ENCODE measurements at places on chromosomes 5 and 9.

GRCh38 chr5:173704615-173705511, 88.4 kb upstream of the BOD1 start:
- no peak for DNase-seq

GRCh38 chr5:132485641-132486317, 4.8 kb downstream of the IRF1 start:
- peak; percentile 48 for DNase-seq

DNA sequence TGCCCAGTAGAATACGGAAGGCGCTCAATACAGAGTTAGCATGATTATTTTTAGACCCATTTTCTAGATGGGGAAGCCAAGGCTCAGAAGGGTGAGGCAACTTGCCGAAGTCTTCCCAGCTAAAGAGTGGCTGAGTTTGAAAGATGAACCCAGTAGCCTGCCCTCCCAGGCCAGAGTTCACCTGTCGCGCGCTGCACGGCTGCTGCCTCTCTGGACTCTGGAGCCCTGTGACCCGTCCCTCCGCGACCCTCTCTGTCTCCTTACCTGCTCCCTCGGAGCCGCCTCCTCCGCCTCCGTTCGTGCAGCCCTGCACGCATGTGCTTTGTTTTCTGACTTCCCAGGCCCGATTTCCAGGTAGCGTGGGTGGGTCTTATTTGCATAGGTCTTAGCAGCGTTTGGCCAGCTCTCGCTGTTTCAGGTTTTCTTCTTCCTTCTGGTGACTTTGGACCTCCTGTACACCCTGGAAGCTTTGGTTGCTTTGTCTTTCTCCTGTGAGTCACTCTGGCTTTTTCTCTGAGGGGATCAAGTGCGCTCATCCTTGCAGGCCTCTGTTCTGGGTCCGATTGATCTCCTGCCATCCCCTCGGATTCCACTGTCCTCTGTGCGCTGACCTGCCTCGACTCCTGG, at the start of gene RNF183:
Gene RNF183 (minus strand): TSS at position 585 of the 627 bp plus-strand sequence. CDS start 5,192 bp downstream, outside the sequence.
- no peak for DNase-seq

GRCh38 chr5:173016598-173017046, 33.1 kb downstream of the ATP6V0E1 start:
- DNase-seq = no peak

- no peak for DNase-seq
These were observed 44.9 kb upstream of the CDH18 start for GRCh38 chr5:20032896-20033295.

- peak; percentile 7 for DNase-seq
These were observed 25.4 kb upstream of the ZSWIM6 start for GRCh38 chr5:61306531-61307131.

GRCh38 chr5:172556971-172557461, 84.0 kb upstream of the NEURL1B start:
- DNase-seq = no peak

- DNase-seq = no peak
These were observed 375.8 kb downstream of the TAF11L14 start for GRCh38 chr5:18010053-18010452.

GRCh38 chr5:74446725-74447241, 193.7 kb downstream of the ENC1 start:
- DNase-seq = no peak

GRCh38 chr5:4017076-4017803, 421.6 kb downstream of the IRX1 start:
- DNase-seq = no peak

- no peak for DNase-seq
These were observed 3.8 kb downstream of the ARSI start for GRCh38 chr5:150298701-150299451.

DNA sequence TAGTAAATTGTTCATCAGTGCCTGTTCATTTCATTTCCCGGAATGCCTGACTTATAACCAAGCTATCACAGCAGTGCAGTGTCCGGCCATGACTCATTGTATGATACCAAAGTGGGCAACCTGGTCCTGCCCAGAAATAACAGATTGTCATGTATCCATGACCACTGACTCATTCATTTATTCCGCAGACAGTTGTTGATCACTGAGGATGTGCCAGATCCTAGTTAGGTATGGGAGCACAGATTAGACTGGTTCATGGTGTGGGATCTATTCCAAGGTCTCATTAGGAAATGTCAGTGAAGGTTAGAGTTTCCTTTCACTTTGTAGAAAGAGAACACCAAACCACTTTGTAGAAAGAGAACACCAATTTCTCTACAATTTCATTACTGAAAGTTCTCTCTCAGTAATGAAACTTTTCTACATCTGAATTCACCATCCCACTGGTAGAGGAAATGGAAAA, 8.7 kb downstream of the NREP start:
- no peak for DNase-seq

- DNase-seq = no peak
These were observed 306.6 kb upstream of the KIF2A start for GRCh38 chr5:61999371-61999770.

DNA sequence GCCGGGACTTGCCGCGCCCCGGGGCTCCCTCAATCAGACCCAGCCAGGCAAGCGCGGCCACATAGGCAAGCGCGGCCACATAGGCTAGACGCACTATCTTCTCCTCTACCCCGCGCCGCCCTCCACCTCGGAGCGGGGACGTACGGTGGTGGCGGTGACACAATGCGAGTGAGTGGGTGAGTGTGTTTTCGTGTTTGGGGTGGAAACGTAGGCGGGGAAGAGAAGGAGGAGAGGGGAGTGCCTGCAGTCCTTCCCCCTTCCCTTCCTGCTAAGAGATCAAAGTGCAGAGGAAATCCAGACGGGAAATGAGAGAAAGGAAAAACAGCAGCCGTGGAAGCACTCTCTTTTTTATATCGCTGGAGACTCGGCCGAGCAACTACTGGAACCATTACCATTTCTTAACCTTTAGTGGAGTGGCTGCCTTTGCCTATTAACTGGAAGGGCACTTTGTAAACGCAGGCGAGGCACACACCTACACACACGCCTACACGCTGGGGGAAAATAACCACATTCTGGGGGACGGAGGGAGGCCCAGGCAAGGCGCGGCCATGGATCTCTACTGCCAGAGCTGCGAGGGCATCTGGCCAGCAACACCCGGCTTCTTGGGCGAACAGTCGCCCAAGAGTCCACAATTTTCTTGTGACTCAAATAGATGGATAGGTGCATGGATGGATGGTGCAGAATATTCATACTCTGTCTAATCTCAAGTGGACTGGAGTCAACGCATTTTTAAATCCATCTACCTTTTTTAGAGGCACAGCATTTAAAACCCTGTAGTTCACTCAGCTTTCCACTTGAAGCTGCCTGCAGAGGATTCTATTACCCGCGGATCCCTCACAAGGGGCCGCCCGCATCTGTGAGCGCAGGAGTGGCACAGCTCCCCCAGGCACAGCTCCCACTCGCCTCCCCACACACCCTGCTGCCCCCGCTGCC, 2.1 kb downstream of the EDIL3 start:
- DNase-seq = no peak

DNA sequence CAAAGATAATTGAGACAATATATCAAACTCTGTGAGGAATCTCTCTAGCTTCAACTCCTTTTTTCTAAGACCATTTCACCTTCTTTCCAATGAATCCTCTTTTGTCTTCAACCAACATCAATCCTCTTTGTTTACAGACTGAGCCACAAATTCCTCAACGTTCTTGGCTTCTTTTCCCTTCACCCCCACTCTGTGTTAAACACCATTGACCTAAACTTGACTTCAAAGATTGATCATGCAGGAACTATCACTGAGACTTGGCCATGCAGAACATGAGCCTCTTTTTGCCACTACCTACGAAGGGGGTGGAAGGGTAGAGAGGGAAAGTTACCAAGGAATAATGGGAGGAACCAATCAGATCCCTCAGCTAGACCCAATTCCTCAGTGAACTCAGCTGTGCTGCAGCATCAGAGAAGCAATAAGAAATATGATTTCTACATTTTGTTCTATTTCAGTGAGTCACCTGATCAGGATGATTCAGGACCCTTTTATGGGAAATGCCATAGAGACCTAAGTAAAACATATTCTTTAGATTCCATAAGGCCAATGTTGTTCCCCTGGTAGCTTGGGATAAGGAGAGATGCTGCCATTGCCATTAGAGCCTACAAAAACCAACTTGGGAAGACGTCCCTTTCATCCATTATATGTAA, 187.7 kb upstream of the RGMB start:
- DNase-seq = no peak

DNA sequence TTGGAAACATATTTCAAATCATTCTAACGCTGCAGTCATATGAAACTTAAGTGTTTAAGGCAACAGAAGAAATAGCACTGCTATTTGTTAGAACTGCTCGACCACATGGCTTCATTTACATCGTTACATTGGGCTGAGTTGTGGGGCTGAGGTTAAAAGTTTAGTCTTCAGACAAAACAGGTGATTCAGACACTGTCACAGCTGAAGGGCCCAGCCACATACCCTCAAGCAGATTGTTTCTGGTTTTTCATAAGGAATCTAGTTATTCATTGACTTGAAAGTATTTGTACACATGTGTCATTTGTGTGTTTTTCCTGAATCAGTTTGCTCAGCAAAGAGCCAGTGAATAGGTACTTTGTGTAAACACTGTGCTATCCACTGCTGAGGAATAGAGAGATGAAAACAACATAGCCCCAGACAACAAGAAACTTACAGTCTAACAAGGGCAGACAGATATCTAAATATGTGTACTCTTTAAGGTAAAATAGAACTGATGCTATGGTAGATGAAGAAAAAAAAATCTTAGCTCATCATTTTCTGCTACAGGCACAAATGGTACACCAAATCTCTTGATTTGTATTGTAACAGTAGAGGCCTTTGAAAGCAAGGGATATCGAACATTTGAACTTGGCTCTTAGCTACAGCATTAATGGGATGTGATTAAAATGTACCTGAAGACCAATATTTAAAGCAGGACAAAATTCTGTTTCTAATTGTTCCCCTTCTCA, 357.6 kb upstream of the RPS23 start:
- DNase-seq = no peak
